ENCODE measurements at places on chromosomes 1 and 21. TPM values are rescaled to one million over a fixed set of nuclear protein-coding genes. Genes with fewer than 3 reads are reported as not detected.

LAMB3 gene
- 0.76 TPM for polyA plus RNA-seq

ITGB2 gene
- polyA plus RNA-seq = 16.0 TPM

SLC30A2 gene
- polyA plus RNA-seq = 4.9 TPM

EEIG2 gene
- polyA plus RNA-seq = 18.5 TPM

YOD1 gene
- polyA plus RNA-seq = 16.1 TPM

CTSE gene
- polyA plus RNA-seq = 0.14 TPM

AZIN2 gene
- polyA plus RNA-seq = 5.2 TPM

NR0B2 gene
- 1.2 TPM for polyA plus RNA-seq

TCHH gene
- 0.03 TPM for polyA plus RNA-seq

MMEL1 gene
- polyA plus RNA-seq = 2.3 TPM

RHBDL2 gene
- polyA plus RNA-seq = 0.62 TPM

TMEM51 gene
- 18.2 TPM for polyA plus RNA-seq

HAPLN2 gene
- not detected for polyA plus RNA-seq

FBLIM1 gene
- polyA plus RNA-seq = 55.0 TPM

CD84 gene
- polyA plus RNA-seq = 1.2 TPM

OR6F1 gene
- polyA plus RNA-seq = not detected

CAPZA1 gene
- polyA plus RNA-seq = 131 TPM

CYP4X1 gene
- 13.2 TPM for polyA plus RNA-seq

CD48 gene
- 2.3 TPM for polyA plus RNA-seq

LPAR3 gene
- polyA plus RNA-seq = 1.2 TPM

NFYC gene
- 94.0 TPM for polyA plus RNA-seq

RAB42 gene
- polyA plus RNA-seq = 2.3 TPM

MAN1C1 gene
- polyA plus RNA-seq = 16.0 TPM

MIER1 gene
- polyA plus RNA-seq = 45.2 TPM

OLFML2B gene
- polyA plus RNA-seq = 10.6 TPM

NT5C1A gene
- 0.24 TPM for polyA plus RNA-seq

PADI4 gene
- polyA plus RNA-seq = 0.29 TPM

TGFBR3 gene
- 136 TPM for polyA plus RNA-seq

HEYL gene
- polyA plus RNA-seq = 23.1 TPM

Measured in right renal cortex interstitium (tissue), 3 donors.